ENCODE measurements at places on chromosomes 4 and X.

DNA sequence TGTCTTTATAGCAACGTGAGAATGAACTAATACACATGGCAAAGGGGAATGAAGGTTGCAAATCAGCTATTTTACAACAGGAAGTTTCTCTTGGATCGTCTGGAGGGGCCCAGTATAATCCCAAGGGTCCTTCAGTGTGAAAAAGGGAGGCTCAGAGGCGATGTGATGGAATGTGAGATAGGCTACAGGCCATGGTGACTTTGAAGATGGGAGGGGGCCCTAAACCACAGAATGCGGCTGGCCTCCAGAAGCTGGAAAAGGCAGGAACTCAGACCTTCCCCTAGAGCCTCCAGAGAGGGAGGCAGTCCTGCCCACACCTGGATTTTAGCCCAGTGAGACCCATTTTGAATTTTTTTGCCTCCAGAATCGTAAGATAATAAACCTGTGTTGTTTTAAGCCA is 69.4 kb upstream of the PGM2 start:
- no peak for DNase-seq

- DNase-seq: no peak
These were observed 1044.2 kb downstream of the GLUD2 start for GRCh38 chrX:122091571-122091970.

DNA sequence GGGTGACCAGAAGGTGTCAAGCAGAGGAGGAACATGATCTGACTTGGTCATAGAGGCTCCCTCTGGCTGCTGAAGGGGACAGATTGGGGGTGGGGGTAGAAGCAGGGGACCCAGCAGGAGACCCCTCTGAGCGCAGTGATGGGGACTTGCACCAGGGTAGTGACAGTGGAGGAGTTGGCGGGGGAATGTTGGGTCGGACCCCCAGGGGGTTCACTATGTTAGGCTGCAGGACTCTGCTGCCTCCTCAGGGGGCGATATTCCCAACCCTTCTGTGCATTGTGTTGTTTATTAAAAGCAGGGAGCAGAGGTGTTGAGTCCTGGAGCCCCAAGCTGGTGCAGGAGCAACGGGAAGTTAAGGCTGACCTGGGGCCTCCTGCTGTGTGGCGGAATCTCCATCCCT is 8.8 kb downstream of the WDR13 start:
- no peak for DNase-seq

- no peak for DNase-seq
These were observed 139.2 kb downstream of the NWD2 start for GRCh38 chr4:37383579-37384229.

- DNase-seq: no peak
These were observed 95.7 kb upstream of the OTUD4 start for GRCh38 chr4:145276050-145276449.

DNA sequence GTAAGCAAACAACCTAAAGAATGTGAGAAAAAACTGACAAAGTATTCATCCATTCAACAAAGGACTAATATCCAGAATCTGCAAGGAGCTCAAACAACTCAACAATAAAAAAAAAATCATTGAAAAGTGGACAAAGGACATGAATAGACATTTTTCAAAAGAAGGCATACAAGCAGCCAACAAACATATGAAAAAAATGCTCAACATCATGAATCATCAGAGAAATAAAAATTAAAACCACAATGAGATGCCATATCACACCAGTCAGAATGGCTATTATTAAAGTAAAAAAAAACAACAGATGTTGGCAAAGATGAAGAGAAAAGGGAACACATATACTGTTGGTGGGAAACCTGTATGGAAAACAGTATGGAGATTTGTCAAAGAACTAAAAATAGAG is 120.7 kb upstream of the ADGRL3 start:
- no peak for DNase-seq

GRCh38 chr4:76570141-76570973 is 135.3 kb downstream of the SHROOM3 start:
- DNase-seq: no peak

DNA sequence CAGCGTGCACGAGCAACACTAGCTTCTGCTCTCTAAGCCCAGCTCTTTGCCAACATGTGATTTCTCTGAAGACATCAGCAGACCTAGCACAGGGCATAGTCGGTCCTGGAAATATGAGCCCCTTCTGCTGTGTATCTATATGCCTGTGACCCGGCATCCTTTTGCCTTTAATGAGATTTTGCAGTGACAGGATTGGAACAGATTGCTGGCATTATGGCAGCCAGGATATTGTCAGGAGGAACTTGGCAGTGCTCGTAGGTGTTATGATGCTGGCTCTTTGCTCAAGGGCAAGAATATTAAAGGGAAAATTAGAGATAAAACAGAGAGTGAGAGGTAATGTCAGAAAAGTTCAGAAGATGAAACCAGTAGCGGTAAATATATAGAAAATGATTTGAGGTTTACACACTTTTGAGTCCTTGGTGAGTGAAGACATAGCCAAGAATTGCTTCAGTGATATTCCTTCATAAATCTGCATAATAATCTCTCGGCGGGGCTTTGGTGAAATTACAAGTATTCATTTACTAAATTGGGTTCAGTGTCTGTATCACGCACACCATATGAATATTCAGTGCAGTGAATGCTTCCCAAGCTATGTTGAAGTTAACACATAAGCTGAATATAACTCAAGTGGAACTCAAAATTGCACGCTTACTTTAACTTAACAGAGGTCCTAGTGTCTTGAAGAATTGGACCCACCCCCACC is 502.1 kb upstream of the NR3C2 start:
- DNase-seq: no peak

DNA sequence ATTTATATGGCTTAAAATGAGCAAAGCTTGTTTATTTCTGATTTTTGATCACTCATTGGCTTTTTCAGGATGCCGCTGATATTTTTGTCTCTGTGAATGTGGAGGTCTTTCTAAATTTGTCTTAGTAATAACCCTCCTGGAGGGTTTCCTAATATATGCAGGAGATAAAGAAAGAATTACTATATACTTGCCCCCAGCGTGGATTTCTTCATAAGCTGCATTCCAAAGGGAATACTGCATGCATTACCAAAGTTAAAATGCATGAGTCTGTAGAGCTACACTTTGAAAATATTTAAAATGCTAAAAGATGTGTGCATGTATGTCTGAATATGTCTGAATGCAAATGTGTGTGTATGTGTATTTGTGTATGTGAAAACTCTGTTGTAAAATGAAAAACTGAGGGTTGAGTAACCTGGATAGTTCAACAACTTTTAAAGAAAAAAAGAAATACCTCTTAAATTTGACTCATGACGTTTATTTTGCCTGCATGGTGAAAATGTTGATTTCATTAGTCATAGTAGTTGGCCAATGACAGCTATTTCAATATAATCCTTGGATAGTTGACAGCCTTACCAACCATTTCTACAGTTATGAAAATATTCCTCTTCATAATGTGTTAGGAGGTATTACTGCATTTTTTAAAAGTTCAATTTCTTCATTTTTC is 113.2 kb upstream of the ZNF827 start:
- no peak for DNase-seq

- DNase-seq: no peak
These were observed 8.3 kb upstream of the SPP1 start for GRCh38 chr4:87967193-87967592.

GRCh38 chr4:52574036-52574435 is 85.1 kb downstream of the USP46 start:
- DNase-seq: no peak

GRCh38 chr4:72569719-72570235 is 756 bp upstream of the ADAMTS3 start:
- no peak for DNase-seq

GRCh38 chrX:150257353-150258175 is 105.6 kb upstream of the MAMLD1 start:
- no peak for DNase-seq

DNA sequence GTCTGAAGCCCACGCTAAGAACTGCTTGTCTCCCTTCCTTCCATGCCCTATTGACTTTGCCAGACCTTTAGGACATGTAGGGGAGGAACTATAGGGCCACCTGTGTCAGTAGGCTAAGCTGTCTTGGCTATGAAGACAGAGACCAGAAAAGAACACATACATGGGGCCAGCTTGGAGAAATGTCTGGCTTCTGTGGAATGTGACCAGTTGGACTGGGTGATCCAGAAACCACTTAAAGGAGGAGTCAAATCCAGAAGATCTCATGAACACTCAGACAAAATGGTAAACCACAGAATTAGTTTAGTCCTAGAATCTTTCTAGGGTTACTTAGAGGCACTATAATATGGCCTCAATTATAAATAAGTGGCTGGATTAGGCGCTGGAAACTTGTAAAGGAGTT is 42.0 kb downstream of the PHKA2 start:
- no peak for DNase-seq

DNA sequence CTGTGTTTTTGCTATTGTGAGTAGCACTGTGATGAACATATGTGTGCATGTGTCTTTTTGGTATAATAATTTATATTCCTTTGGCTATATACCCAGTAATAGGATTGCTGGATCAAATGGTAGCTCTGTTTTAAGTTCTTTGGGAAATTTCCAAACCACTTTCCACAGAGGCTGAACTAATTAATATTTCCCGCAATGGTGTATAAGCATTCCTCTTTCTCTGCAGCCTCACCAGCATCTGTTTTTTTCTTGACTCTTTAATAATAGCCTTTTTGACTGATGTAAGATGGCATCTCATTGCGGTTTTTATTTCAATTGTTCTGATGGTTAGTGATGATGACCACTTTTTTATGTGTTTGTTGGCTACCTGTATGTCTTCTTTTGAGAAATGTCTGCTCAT is 247.7 kb upstream of the NDST3 start:
- no peak for DNase-seq

GRCh38 chr4:155667222-155667567 is 547 bp downstream of the GUCY1A1 start:
- no peak for DNase-seq

GRCh38 chr4:165519591-165519990 is 140.8 kb downstream of the CPE start:
- no peak for DNase-seq

DNA sequence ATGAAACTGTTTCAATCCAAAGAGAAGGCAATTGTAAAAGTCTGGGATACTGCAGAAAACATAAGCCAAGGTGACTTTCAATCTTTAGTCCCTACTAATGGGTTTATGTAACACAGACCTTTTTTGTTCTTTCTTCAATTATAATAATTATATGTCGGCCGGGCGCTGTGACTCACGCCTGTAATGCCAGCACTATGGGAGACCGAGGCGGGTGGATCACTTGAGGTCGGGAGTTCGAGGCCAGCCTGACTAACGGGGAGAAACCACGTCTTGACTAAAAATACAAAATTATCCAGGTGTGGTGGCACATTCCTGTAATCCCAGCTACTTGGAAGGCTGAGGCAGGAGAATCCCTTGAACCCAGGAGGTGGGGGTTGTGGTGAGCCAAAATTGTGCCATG is 489.8 kb upstream of the CTSO start:
- no peak for DNase-seq

GRCh38 chrX:104695593-104695992 is 129.6 kb downstream of the IL1RAPL2 start:
- no peak for DNase-seq

Measured in activated T-helper 9 cell treated with anti-CD3 and anti-CD28 coated beads, Interleukin-2, amount 50 U/mL, for 16 hours (primary cell).